ENCODE measurements at places on chromosomes 12 and 14. TPM values are rescaled to one million over a fixed set of nuclear protein-coding genes. Genes with fewer than 3 reads are reported as not detected.
A peak's percentile ranks its signal among the peaks of the same experiment; 100 is the strongest.

DNA sequence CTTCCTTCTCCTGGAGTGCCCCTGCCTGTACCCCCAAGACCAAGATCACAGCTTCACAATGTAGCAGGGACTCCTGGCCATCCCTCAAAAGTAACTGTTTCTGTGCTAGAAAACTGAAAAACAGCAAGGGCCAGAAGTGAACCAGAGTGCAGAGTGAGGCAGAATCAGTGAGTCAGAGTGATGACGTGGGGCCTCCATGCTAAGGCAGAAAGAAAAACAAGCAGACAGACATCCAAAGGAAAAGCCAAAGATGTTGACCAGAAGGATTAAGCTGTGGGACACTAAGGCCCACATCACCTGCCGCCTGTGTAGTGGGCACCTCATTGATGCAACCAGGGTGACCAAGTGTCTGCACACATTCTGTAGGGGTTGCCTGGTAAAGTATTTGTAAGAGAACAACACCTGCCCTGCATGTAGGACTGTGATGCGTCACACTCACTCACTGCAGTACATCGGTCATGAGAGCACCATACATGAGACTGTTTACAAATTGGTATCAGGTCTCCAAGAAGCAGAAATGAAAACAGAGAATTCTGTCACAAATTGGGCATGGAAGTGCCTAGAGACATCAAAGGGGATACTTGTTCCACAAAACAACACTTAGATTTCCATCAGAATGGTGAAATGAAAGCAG, 51.2 kb downstream of the ARMH4 start:
- no peak for DNase-seq

DNA sequence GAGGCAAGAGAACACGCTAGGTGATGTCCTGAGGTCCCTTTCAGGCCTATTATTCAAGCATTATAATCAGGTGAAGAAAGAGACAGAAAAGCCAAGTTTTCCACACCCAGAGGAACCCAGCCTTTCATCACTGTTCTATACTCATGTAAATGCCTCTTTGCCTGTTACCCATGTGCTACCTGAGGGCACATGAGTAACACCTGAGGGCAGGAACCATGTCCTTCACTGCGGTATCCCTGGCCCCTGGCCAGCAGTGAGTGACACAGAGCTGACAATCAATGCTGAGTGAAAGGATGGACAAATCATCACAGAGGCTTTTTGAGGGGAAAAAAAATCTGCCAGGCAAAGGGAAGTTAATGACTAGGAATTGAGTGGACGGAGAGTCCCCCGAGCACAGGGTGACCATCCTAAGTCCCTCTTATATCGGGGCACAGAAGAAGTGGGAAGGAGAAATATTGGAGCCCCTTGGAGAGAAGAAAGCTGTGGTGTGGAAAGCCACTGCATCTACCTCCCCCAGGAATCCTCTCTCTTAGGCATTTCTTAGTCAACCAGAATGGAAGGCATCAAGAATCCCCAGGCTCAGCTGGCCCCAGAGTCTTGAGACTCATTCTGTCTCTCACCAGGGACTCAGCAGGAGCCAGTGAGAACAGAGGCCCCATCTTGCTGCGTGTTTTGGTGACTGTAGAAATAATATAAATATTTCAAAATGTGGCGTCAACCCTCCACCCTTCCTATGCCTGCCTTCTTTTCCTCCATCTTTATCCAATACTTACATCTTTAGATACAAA, 212.9 kb downstream of the DPF3 start:
- no peak for DNase-seq

GRCh38 chr12:107778383-107779025, 4.0 kb downstream of the ASCL4 start:
- DNase-seq: no peak

KRT73 gene
- total RNA-seq: not detected

RPL6 gene
- 941 TPM for total RNA-seq

GRCh38 chr14:96538990-96539317, 36.8 kb downstream of the PAPOLA start:
- DNase-seq: no peak

NANOG gene
- total RNA-seq: not detected

DNA sequence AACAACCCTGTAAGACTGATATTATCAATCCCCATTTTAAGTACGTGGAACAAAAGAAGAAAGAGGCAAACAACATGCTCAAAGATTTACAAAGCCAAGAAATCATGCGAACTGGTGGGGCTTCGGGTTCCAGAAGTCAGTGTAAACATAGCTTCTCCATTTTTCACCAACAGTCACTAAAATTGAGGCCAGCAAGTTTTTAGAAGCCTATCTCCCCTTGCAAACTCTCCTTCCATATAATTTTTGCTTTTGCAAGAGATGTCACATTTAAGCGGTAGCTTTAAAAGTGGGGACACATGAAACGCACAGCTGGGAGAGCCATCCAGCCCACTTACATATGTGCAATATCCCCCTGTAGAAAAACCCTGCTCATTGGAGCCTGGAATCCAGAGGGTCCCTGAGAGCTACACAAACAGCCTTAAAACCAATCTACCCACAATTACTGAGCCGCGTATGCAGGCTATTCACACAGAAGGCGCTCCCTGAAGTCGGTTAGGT, 797 bp downstream of the SLC11A2 start:
- no peak for DNase-seq

- DNase-seq: no peak
Measured at GRCh38 chr12:64780531-64781279, 21.5 kb upstream of the GNS start.

DNA sequence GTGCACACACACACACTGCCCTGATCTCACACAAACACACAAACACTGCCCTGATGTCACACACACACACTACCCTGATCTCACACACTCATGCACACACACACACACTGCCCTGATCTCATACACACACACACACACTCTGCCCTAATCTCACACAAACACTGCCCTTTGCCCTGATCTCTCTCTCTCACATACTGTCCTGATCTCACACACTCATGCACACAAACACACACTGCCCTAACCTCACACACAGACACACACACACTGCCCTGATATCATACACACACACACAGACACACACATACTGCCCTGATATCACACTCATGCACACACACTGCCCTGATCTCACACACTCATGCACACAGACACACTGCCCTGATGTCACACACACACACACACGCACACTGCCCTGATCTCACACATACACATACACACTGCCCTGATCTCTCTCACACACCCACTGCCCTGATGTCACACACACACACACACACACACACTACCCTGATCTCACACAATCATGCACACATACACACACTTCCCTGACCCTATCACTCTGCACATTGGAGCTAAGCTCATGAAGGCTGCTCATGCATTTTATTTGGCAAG, 97.6 kb upstream of the DIO3 start:
- no peak for DNase-seq

DNA sequence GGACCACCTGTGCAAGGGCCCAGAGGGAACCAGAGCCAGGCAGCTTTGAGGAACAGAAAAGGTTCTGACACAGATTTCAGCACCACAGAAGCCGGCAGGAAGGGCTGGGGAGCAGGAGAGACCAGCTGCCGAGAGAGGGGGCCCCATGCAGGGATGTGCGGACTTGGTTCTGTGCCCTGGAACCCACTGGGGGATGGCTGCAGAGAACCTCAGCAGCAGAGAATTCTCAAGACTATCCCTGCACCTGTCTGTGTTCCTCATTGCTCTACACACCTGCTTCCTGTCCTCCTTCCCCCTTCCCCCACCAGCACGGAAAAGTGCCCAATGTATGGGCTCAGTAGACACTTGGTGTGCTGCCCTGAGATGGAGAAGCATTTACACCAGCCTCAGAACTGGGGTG, 3.2 kb downstream of the SERPINA9 start:
- no peak for DNase-seq

- DNase-seq: no peak
Measured at GRCh38 chr12:13206560-13206897, 10.0 kb downstream of the EMP1 start.

- DNase-seq: no peak
Measured at GRCh38 chr12:130704606-130705005, 11.5 kb downstream of the RIMBP2 start.

DNA sequence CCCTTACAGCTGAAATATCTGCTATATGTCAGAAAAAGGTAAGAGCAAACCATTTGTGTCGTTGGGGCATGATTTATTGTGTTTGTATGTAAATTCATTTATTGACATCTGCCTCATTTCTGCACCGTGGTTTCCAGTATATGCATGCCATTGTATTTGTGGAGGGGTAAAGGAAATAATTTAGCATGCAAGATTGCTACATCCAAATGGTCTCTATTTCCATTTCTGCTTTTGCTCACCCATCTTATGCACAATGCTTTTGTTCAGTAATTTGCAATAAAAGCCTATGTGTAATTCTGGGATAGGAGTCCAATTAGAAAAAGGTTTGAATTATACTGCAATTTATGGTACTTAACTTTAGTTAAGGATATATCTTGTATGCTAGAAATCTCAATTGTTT, 101.8 kb downstream of the UNC79 start:
- DNase-seq: no peak

GRCh38 chr12:79661629-79662028, 29.1 kb downstream of the PAWR start:
- DNase-seq: no peak

GRCh38 chr12:27593266-27593665, 69.3 kb downstream of the PPFIBP1 start:
- DNase-seq: no peak

TC2N gene
- 195 TPM for total RNA-seq

DNA sequence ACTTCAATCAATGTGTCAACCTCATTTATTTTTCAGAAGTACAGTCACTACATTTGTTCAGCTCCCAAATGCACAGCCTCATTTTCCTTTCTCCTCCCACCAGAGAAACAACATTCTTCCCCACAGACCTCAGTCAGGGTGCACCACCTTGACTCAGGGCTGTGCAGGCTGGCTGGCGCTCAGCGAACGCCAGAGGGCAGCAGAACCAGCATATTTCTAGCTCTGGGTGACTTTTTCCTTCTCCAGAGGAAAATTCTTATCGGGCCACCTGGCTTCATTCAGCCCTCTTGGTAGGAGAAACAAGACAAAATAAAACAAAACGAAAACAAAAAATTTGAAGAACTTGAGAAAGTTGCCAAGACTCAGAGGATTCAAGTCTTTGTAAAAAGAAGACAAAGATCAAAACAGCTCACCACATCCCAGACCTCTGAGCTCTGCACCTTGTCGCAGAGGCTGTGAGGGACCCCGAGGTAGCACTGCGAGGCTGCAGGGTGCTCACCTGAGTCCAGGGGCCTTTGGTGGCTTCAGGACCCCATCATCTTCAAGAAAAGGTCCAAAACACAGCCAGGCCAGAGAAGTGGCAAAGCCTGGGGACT, 33.7 kb downstream of the PAH start:
- DNase-seq: peak; percentile 35

DNA sequence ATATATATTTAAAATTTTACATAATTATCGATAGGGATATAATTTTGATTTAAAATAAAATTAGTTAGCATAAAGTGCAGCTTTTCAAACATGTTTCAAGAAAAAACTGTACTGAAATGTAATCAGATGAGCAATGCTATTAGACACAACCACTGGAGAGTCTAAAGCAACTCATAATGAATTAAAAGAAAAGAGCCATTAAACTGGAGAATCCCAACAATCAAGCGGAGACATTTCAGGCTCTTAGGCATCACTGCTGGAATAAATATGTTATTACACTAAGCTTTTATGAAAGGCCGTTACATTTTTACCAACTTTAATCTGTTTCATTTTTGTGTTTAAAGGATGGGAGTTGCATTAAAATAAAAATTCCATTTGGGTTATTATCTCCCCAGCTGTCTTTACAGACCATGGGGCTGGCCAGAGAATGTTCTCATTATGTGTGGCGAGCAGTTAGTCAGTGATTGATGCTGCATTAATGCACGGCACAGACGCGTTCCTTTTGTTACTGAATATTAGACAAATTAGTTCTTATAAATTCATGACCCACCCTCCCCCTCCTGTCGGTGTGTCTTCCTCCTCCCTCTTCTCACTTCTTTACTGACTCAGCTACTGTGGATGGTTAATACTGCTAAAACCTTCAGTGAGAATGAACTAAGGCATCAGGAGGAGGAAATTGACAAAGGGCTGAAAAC, 156.8 kb downstream of the PDZRN4 start:
- no peak for DNase-seq

DNA sequence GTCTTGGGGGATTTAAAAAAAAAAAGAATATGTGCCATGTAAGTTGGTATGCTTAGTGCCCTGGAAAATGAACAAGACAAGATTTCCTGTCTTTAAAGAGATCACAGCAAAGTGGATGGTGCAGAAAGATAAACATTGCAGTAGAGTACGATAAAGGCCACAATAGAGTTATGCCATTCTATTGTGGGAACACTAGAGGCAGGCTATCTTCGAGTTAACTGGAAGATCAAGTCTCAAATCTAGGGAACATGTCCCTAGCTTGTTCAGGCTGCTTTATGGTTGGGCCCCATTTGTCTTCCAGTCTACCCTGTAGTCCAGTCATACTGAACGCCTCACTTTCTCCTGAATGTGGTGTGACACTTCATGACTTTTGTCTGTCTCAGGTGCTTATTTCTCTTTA, 18.7 kb upstream of the CCT2 start:
- DNase-seq: no peak

DNA sequence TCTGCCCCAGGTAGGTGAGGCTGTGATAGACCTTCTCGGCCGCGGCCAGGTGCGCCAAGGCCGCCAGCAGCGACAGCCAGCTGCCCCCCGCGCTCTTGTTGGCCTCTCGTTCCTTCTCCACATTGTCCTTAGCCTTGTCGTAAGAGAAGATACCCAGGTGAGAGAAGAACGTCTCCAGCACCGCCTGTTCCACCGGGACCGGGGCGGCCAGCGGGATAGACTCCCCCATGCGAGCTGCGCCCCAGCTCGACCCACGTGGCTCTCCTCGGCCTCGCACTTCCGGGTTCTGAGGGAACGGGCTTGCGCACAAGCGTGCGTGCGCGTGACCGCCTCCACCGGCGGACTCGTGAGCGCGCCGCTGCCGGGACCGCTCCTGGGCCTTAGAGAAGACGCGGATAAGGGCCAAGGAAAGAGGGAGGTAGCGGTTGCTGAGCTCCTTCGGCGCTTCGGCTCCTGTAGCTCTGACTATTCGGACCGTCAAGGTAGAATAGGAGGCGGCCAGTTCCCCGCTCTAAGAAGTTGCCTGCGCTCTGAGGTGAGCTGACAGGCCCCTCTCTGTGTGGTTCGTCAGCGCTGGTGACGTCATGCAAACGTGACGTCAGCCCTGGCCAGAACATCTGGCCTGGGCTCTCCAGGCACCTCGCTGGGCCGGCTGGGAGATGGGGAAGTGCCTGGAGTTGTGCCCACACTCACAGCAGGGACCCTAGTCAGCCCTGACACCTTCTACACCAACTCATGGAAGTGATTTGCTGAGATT, at the start of gene KICS2:
Gene KICS2 (minus strand): TSS at position 288 of the 757 bp plus-strand sequence. CDS start 59 bp downstream, at position 229.
- DNase-seq: peak; percentile 92

GRCh38 chr12:953776-954175, 4.3 kb upstream of the RAD52 start:
- no peak for DNase-seq

DNA sequence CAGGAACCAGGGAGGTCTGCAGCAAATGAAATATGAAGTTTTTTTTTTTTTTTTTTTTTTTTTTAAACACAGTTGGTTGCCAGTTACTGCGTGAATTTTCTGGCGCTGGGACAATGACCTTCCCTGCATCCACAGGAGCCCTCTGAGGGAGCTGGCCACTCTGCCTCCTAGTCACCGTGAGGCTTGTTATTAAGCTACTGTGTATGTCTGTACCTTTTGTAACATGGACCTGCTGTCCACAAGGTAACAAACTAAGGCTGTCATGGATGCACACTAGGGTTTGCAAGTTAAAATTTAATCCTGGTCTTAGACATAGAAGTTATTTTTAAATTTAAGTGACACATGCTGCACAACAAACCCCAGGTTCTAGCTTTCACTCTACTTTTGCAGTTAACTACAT, 211.0 kb downstream of the SSPN start:
- DNase-seq: no peak

HOXC6 gene
- not detected for total RNA-seq
